ENCODE measurements at places on chromosomes 2 and 18. TPM values are rescaled to one million over a fixed set of nuclear protein-coding genes. Genes with fewer than 3 reads are reported as not detected.

DNA sequence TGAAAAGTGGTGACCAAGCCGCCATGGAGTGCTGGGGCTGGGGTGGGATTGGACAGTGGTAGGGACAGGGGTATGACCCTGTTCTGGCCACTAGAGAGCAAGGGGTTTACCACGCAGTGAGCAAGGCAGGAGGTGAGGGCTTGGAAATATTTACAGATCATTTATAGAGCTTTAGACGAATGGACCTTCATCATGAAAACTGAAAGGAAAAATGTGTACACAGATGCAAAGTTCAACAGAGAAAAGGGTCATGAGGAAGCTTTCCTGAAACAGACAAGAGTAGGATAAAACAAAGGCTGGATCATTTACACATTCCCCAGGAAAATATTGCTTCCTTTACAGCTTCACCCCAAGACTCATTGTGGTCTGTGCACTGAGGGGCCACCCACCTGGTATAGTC, 130.5 kb upstream of the SMAD2 start:
- DNase-seq = no peak

Gene MBP
- total RNA-seq = 127 TPM

Gene CCDC141
- total RNA-seq = 18.2 TPM

DNA sequence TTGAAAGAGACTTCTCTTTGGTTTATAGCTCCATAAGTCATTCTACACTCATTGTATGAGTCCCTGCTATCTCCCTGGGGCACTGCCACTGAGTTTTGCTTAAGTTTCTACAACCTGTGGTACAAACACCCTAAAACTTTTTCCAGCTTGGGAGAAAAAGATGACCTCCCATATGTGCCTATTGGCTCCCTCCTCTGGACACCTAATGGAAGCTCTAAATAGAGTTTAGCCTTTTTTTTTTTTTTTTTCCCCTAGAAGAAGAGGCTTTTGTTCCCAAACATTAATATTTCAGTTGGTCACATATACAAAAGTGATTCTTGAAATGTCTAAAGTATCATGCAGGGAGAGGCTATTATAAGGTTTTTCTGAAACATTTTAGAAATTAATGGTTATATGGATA, 547.2 kb upstream of the TMEFF2 start:
- no peak for DNase-seq

GRCh38 chr2:175926272-175926671, 75.8 kb downstream of the LNPK start:
- no peak for DNase-seq

DNA sequence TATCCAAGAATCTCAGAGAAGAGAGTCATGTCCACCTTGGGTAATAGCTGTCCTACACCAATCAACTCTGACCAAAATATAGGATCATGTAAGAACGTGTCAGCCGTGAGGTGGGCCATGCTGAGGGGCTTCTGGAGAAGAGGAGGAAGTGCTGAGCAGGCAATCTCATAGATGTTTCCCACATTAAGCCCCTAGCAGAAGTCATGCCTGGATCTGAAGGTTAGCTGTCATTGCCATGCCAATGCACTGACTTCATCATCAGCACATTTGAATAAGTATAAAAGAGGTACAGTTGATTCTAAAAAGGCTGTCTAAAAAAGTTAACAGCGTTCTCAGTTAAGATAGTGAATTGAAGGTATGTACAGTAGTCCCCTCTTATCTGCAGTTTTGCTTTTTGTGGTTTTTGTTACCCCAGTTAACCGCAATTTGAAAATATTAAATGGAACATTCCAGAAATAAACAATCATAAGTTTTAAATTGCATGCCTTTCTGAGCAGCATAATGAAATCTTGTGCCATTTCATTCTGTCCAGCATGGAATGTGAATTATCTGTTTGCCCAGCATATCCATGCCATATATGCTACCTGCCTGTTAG, 67.2 kb upstream of the TMEM17 start:
- DNase-seq = no peak

GRCh38 chr2:205701509-205701908, 19.2 kb downstream of the NRP2 start:
- no peak for DNase-seq

Gene BCL11A
- 2.5 TPM for total RNA-seq

DNA sequence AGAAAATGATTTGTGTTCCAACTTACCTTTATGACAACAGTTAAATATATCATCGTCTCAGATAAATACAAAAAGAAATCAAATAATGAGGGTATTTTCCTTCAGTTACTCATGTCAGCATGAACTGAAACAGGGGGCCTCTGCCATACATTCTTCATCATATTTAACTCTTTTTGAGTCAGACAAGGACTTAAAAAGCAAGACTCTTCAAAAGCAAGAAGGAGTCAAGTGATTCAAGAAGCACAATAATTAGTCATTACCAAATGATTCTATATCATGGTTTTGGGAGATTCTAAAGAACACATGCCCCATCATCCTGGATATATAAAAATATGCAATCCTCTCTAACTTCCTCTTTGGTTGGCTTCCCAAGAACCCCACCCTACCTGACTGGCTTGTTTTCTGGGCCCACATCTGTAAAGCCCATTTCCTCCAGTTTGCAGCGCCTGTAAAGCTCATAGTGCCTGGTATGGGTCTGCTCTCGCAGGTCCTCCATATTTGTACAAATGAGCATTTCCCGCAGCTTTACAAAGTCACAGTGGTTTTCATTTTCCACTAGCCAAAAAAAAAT, 49.7 kb downstream of the SEPTIN10 start:
- no peak for DNase-seq

Gene RIT2
- total RNA-seq = not detected

- DNase-seq = no peak
Observed at GRCh38 chr2:25491966-25492532, 150.3 kb upstream of the DNMT3A start.

DNA sequence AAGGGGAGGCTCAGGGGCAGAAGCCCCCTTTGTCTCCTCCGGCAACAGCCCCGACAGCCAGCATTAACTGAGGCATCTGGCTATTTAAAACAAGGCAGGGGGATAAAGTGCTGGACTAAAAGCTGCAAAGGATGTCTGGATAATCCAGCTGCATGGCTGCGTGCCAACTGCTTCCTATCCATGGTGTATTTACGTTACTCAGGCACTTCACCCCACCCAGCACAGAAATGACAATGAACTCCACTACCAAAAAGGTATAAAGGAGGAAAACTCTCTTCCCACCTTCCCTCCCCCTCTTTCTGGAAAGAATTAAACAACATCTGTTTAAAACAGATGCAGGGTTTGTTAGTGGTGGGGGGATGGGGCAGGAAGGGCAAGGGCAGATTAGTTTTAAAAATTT, 82.5 kb downstream of the SPRED2 start:
- DNase-seq = no peak

Gene CENPA
- 0.50 TPM for total RNA-seq

- DNase-seq = no peak
Observed at GRCh38 chr2:240791221-240791800, 28.7 kb downstream of the KIF1A start.

DNA sequence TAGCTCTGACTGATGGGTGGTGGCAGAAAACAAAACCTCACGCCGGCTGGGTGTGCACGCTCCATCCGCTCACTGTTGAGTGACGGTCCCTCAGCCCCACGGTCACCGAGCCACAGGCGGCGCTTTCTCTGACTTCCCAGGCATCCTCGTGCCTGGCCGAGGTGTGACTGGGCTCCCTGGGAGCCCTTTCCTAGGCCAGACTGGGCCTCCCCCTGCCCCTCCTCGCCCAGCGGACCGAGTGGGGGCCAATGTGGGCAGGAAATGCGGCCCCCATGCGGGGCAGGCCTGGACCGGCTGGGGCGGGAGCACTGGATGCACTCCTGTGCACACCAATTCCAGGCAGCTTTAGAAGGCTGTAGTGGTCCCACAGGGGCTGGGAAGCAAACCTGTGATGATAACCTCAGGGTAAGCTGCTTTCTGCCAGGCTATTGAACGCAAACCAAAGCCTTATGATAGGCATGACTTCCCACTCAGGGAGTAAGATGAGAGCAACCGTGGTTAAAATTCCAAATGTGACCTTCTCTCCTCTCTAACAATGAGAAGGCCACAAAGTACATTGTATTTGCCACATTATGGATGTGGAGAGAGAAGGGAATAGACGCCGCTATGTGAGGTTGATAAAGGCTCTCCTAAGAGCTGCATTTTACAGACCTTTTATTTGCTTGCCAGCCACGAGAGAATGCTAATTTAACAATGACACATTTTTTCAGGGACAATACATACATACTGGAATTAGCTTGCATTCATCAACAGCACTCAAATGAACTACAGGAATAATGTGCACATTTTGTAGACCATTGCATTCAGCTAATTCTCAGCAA, 83.9 kb upstream of the PGAP1 start:
- no peak for DNase-seq

DNA sequence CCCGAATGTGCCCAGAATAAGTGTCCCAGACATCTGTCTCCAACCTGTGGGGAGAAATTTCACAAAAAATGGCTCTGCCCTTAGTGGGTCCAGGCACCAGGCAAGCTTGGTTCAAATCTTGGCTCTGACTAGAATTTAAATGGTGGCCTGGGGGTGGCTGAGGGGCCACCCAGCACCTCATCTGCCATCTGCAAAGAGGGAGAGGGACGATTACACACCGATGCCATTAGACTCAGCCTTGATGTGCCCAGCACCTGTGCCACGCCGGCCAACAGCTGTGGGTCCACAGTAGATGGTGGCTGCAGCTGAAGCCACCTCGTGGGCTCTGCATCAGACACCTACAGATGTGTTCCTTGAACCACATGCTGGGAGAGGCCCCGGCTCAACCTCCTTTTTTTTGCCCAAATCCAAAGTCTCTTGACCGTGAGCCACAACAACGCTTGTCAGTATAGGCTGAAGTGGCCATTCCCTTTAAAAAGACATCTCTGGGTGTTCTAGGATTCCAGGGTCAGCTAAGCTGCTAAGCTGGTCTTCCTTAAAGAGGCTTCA, 222.0 kb upstream of the RAB6C start:
- DNase-seq = no peak

DNA sequence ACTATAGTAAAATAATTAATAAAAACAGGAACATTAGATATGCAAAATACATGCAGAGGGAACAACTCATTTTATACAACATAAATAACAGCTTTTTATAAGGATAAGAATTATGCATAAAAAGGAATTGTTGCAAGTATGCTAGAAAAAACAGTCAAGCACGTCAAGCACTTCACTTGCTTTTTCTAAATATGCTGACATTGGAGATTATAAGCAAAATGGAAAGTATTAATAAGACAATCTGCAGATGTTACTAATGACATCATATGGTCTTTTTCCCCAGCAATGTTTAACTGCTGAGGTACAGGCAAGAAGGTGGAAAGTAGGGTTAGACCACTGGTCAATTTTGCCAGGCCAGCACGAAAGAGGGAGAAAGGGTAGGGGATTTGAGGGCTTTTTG, 111.7 kb downstream of the HIBCH start:
- no peak for DNase-seq

DNA sequence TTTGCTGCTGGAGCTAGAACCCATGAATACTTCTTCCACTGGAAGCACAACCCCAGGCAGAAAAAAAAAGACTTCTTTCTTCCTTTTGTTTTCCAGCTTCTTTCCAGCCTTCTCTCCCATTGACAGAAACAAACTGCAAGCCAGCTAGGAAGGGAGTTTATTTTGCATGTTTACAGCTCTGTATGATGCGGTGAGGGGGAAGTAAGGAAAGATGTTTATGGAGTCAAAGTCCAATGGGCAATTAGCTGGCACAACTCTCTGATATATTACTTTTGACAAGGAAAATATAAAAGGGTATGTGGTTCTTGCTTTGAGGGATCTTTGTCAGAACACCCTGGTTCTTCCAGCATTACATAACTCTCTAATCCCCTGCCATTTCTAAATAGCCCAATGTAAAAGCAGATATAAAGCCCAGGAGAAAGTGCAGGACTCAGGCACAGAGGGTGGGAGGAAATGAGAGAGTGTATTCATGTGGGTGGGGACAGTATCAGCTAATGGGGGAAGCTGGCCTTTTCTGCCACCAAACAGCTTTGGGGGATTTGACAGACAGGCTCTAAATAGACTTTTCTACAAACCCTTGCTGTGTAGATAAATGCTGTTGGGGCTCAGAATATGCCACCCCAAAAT, 9.3 kb upstream of the NMS start:
- no peak for DNase-seq

DNA sequence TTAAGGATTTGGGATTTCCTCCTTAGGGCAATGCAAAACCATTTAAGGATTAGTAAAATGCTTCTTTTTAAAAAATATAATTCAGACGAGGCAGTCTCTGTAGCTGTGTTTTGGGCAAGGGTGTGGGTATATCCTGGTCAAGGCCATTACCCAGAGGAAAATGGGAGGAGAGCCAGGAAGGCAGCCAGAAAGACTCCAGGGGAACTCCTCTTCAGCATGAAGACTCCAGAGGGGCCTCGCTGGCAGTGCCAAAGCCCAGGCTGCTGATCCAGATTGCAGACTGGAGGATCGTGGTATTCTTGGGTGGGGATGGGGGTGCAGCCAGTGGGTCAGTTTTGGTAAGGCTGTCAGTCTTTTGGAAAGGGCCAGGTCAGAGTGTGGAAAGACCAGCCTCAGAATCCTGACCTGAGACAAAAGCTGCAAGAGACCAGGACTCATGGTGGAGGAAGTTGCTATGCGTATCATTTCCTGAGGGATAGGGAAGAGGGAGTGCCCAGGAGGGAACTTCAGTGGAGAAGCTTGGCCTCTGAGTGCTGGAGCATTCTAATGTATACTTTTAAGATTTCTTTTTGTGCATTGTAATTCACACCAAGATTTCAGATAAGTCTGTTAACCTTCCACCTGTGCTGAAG, 20.9 kb upstream of the RAB11FIP5 start:
- no peak for DNase-seq

DNA sequence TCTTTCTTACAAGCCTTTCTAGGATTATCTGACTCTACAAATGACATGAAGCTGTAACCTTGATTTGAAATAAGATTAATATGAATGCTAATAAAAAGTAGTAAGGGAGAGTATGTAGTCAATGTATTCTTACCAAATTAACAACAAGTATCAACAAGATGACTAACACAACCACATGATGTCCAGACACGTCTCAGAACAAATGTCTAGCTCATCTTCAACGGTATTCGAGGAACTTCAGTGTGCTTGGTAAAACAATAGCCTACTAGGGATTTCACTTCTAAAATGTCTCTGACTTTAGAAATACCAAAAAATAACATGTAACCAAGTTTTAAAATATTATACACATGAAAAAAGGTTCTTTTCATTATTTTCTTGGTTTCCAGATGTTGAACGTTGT, 3.4 kb downstream of the HDLBP start:
- no peak for DNase-seq

Gene CHRNG
- total RNA-seq = not detected

Measured in T-helper 17 cell (primary cell).